ENCODE measurements at places on chromosomes 16 and 17. TPM values are rescaled to one million over a fixed set of nuclear protein-coding genes. Genes with fewer than 3 reads are reported as not detected.

The CES5A gene
- total RNA-seq: not detected

The CSH1 gene
- total RNA-seq: not detected

The MT1A gene
- 0.74 TPM for total RNA-seq

The MRPL27 gene
- total RNA-seq: 44.6 TPM

The GID4 gene
- total RNA-seq: 9.7 TPM

The SLFN11 gene
- total RNA-seq: 64.7 TPM

The CRHR1 gene
- not detected for total RNA-seq

The TCAP gene
- 1.5 TPM for total RNA-seq

The EPX gene
- not detected for total RNA-seq

The PPP1R27 gene
- total RNA-seq: not detected

The CD300LD gene
- total RNA-seq: 0.31 TPM

The DNAI2 gene
- total RNA-seq: 1.4 TPM

The OTOP3 gene
- total RNA-seq: not detected

The KRT28 gene
- not detected for total RNA-seq

The OSGIN1 gene
- total RNA-seq: 0.67 TPM

- peaks cover 5% of the 10 kb centered on the region for H3K36me3 ChIP-seq
- H3K4me3 ChIP-seq: no peak overlapping the region
- DNase-seq: no peak
- H3K27me3 ChIP-seq: peaks cover 9% of the 10 kb centered on the region
- no peaks in the 10 kb centered on the region for H3K4me1 ChIP-seq
Observed at GRCh38 chr16:3358871-3359270, 3.2 kb downstream of the OR2C1 start.

GRCh38 chr17:80822700-80823410 lies 168.8 kb upstream of the CHMP6 start:
- H3K27ac ChIP-seq: no peak overlapping the region
- H3K4me3 ChIP-seq: no peak overlapping the region
- H3K27me3 ChIP-seq: no peaks in the 10 kb centered on the region
- peaks cover 11% of the 10 kb centered on the region for H3K36me3 ChIP-seq
- DNase-seq: no peak

DNA sequence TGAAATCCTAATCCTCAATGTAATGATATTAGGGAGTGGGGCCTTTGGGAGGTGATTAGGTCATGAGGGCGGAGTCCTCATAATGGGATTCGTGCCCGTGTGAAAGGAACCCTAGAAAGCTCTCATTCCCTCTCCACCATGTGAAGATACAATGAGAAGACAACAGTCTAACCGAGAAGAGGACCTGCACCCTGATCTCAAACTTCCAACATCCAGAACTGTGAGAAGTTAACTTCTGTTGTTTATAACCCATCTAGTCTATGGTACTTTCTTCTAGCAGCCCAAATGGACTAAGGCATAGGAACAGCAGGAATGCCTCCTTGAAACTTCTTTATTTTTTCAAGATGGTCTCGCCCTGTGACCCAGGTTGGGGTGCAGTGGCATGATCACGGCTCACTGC lies 24.7 kb downstream of the WSB1 start:
- H3K27ac ChIP-seq: no peak overlapping the region
- no peaks in the 10 kb centered on the region for H3K27me3 ChIP-seq
- H3K4me1 ChIP-seq: no peaks in the 10 kb centered on the region

GRCh38 chr17:5888811-5889210 lies 181.4 kb upstream of the WSCD1 start:
- no peaks in the 10 kb centered on the region for H3K36me3 ChIP-seq
- H3K4me3 ChIP-seq: no peak overlapping the region
- no peak overlapping the region for H3K27ac ChIP-seq
- peaks cover 16% of the 10 kb centered on the region for H3K27me3 ChIP-seq

- peak overlapping the region; percentile 13 for H3K27ac ChIP-seq
- H3K27me3 ChIP-seq: peaks cover 7% of the 10 kb centered on the region
- H3K4me3 ChIP-seq: no peak overlapping the region
- H3K36me3 ChIP-seq: no peaks in the 10 kb centered on the region
- H3K4me1 ChIP-seq: peaks cover 23% of the 10 kb centered on the region
Observed at GRCh38 chr16:58020628-58021521, 4.7 kb upstream of the MMP15 start.

DNA sequence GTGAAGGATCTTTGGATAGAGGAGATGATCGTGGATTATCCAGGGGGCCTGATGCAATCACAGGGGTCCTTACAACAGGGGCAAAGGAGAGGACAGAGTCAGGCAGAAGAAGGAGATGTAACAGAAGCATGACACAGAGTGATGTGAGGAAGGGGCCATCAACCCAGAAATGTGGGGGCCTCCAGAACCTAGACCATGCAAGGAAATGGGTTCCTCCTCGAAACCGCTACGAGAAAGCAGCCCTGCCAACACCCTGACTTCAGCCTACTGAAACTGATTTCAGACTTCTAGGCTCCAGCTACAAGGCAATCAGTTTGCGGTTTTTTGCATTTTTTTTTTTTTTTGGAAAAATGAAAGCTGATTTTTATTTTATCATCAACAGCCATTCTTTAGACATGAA lies 34.0 kb downstream of the ZFHX3 start:
- no peaks in the 10 kb centered on the region for H3K4me1 ChIP-seq
- H3K27ac ChIP-seq: no peak overlapping the region
- no peak for DNase-seq

DNA sequence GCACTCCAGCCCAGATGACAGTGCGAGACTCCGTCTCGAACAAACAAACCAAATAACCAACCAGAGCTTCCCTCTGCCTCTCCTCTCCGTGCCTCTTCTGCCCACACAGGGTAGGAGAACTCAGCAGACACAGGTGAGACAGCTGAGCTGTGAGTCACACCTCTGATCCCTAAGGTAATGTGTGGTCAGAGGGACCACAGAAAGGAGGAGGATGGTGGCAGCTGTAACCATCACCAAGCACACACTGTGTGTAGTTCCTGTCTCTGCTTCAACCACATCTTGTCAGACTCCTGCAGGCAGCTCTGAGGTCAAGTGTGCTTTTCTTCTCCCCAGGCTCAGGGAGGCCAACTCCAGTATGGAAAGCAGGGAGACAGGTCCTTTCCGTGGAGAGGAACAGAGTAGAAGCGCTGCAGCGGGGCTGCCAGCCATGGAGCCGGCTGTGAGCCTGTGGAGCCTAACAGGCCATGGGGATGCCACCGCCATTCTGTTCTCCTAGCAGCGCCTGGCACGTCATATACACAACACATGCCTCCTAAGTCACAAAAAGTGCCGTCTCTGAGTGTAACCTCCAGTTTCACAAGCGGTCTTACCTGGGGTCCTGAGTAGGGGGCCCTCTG lies 7.1 kb downstream of the NUDT16L1 start:
- peak; percentile 48 for DNase-seq
- no peaks in the 10 kb centered on the region for H3K36me3 ChIP-seq
- H3K4me1 ChIP-seq: peaks cover 19% of the 10 kb centered on the region
- H3K4me3 ChIP-seq: no peak overlapping the region

GRCh38 chr16:2040787-2041522 lies 6.7 kb downstream of the NTHL1 start:
- no peak overlapping the region for H3K27ac ChIP-seq
- no peaks in the 10 kb centered on the region for H3K4me1 ChIP-seq
- DNase-seq: no peak
- no peak overlapping the region for H3K4me3 ChIP-seq
- no peaks in the 10 kb centered on the region for H3K36me3 ChIP-seq

- H3K27me3 ChIP-seq: peaks cover 17% of the 10 kb centered on the region
- no peak for DNase-seq
- H3K36me3 ChIP-seq: no peaks in the 10 kb centered on the region
- H3K27ac ChIP-seq: no peak overlapping the region
- no peaks in the 10 kb centered on the region for H3K4me1 ChIP-seq
Observed at GRCh38 chr17:43861960-43862359, 15.0 kb downstream of the CD300LG start.

GRCh38 chr17:8163978-8164814 lies 1.4 kb upstream of the VAMP2 start:
- peak; percentile 78 for DNase-seq
- H3K27me3 ChIP-seq: no peaks in the 10 kb centered on the region
- H3K4me3 ChIP-seq: peak overlapping the region; percentile 87

GRCh38 chr17:40608061-40608581 lies 39.5 kb downstream of the SMARCE1 start:
- H3K27me3 ChIP-seq: no peaks in the 10 kb centered on the region
- DNase-seq: peak; percentile 56
- no peaks in the 10 kb centered on the region for H3K36me3 ChIP-seq
- peaks cover 99% of the 10 kb centered on the region for H3K4me1 ChIP-seq
- peak overlapping the region; percentile 76 for H3K4me3 ChIP-seq
- H3K27ac ChIP-seq: peak overlapping the region; percentile 71

DNA sequence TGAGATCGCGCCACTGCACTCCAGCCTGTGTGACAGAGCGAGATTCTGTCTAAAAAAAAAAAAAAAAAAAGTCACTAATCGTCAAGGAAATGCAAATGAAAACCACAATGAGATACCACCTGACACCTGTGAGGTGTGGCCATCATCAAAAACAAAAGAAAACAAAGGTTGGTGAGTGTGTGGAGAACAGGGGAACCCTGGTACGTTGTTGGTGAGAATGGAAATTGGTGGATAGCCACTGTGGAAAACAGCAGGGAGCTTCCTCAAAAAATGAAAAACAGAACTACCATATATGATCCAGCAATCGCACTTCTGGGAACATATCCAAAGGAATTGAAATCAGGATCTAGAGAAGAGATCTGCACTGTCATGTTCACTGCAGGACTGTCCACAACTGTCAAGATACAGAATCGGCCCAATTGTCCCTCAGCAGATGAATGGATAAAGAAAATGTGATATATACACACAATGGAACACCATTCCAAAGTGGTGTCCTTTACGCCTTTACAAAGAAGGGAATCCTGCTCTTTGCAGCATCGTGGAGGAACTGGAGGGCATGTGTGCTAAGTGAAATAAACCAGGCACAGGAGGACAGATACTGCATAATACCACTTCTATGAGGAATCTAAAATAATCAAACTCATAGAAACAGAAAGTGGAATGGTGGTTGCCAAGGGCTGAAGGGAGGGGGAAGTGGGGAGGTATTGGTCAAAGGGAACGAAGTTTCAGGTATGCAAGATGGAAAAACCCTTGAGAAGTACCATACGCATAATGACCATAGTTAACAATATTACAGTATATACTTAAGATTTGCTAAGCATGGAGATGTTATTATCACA lies 63.5 kb upstream of the PLCG2 start:
- no peaks in the 10 kb centered on the region for H3K27me3 ChIP-seq
- H3K4me3 ChIP-seq: peak overlapping the region; percentile 78
- no peak for DNase-seq

GRCh38 chr17:6557040-6557438 lies 684 bp upstream of the PITPNM3 start:
- no peak for DNase-seq
- peaks cover 9% of the 10 kb centered on the region for H3K4me1 ChIP-seq
- peaks cover 49% of the 10 kb centered on the region for H3K27me3 ChIP-seq

- no peak overlapping the region for H3K4me3 ChIP-seq
- DNase-seq: no peak
- no peaks in the 10 kb centered on the region for H3K27me3 ChIP-seq
- H3K27ac ChIP-seq: no peak overlapping the region
Observed at GRCh38 chr17:71553381-71553780, 567.4 kb upstream of the SOX9 start.

DNA sequence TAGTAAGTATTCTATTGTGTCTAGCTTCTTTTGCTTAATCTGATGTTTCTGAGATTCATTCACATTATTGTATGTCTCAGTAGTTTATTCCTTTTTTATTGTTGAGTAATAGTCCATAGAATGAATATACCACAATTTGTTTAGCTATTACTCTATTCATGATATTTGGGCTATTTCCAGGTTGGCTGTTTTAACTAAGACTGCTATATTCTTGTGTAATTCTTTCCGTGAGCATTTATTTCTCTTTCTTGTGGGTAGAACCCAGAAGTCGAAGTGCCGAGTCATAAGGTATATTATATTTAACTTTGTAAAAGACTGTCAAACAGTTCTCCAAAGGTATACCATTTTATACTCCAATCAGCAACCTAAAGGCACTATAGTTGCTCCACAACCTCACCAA lies 160.8 kb downstream of the ANKFN1 start:
- no peak overlapping the region for H3K27ac ChIP-seq
- H3K4me3 ChIP-seq: no peak overlapping the region
- no peaks in the 10 kb centered on the region for H3K4me1 ChIP-seq
- no peaks in the 10 kb centered on the region for H3K36me3 ChIP-seq
- no peaks in the 10 kb centered on the region for H3K27me3 ChIP-seq

GRCh38 chr17:44628243-44629188 lies 27.8 kb upstream of the MEIOC start:
- H3K36me3 ChIP-seq: no peaks in the 10 kb centered on the region
- no peak for DNase-seq
- H3K27me3 ChIP-seq: peaks cover 23% of the 10 kb centered on the region
- no peaks in the 10 kb centered on the region for H3K4me1 ChIP-seq
- H3K4me3 ChIP-seq: peak overlapping the region; percentile 36

DNA sequence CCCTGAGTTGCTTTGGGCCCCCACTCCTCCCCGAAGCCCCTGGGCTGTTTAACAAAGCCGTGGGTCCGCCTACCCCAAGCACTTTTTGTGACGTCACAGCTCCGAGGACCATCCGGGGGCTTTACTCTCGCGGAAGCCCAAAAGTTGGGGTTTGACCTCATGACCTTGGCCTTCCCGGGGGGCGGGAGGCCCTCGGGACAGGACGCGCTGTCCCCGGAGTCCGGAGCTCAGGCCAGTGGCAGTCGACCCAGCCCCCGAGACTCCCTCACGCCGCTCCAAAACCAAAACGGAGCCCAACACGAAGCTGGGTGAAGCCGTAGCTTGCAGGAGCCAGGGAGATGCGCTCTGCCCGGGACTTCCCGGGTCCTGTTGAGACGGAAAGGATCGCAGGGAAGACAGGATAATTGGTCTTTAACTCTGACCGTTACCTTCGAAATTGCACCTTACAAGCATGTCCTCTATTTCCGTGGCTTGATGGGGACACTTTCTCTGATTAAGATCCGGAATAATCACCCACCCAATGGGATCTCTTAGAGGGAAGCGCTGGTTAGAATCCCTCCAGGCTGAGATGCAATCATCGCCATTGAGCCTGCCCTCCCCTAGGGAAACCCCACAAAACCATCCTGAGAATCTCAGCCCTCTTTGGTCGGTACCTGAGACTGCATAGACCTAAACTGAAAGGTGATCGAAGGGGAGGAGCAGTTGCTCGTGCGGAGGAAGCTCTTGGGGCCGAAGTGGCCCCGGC lies 4.9 kb upstream of the SOX9 start:
- H3K27me3 ChIP-seq: peaks cover 69% of the 10 kb centered on the region
- peaks cover 1% of the 10 kb centered on the region for H3K36me3 ChIP-seq
- no peak overlapping the region for H3K27ac ChIP-seq
- no peak for DNase-seq

DNA sequence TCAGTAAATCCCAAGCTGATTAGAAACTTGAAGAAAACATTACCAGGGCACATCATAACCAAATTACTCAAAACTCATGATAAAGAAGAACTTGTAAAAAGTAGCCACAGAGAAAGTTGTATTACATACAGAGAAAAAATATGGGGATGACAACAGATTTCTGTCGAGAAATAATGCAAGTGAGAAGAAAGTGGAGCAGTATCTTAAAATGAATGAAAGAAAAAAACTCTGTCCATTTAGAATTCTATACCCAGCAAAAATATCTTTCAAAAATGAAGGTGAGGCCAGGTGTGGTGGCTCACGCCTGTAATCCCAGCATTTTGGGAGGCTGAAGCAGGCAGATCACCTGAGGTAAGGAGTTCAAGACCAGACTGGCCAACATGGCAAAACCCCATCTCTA lies 165.9 kb downstream of the PARN start:
- H3K36me3 ChIP-seq: peaks cover 37% of the 10 kb centered on the region
- DNase-seq: no peak
- no peak overlapping the region for H3K4me3 ChIP-seq
- no peaks in the 10 kb centered on the region for H3K27me3 ChIP-seq
- no peaks in the 10 kb centered on the region for H3K4me1 ChIP-seq

- no peaks in the 10 kb centered on the region for H3K36me3 ChIP-seq
- H3K4me3 ChIP-seq: no peak overlapping the region
- H3K4me1 ChIP-seq: no peaks in the 10 kb centered on the region
- no peak overlapping the region for H3K27ac ChIP-seq
- H3K27me3 ChIP-seq: no peaks in the 10 kb centered on the region
Observed at GRCh38 chr16:86089991-86090390, 191.0 kb downstream of the IRF8 start.

Data from activated T-cell treated with anti-CD3 and anti-CD28 coated beads, Interleukin-2, amount 50 U/mL, for 72 hours (primary cell).